ENCODE measurements at places on chromosomes 12 and 14.
A peak's percentile ranks its signal among the peaks of the same experiment; 100 is the strongest.

GRCh38 chr12:64616201-64616600 lies 5.9 kb downstream of the RASSF3 start:
- no peak for DNase-seq
- H3K27ac ChIP-seq, result no peak overlapping the region
- no peaks in the 10 kb centered on the region for H3K36me3 ChIP-seq
- no peaks in the 10 kb centered on the region for H3K27me3 ChIP-seq
- H3K4me3 ChIP-seq, result no peak overlapping the region

- no peaks in the 10 kb centered on the region for H3K27me3 ChIP-seq
- no peak overlapping the region for H3K27ac ChIP-seq
- no peaks in the 10 kb centered on the region for H3K4me1 ChIP-seq
- H3K4me3 ChIP-seq, result no peak overlapping the region
- no peak for DNase-seq
These were observed 32.0 kb downstream of the PSEN1 start for GRCh38 chr14:73168274-73168673.

- no peaks in the 10 kb centered on the region for H3K27me3 ChIP-seq
- H3K4me1 ChIP-seq, result no peaks in the 10 kb centered on the region
- DNase-seq, result no peak
- no peak overlapping the region for H3K4me3 ChIP-seq
These were observed 60.4 kb downstream of the FOS start for GRCh38 chr14:75339059-75339458.

DNA sequence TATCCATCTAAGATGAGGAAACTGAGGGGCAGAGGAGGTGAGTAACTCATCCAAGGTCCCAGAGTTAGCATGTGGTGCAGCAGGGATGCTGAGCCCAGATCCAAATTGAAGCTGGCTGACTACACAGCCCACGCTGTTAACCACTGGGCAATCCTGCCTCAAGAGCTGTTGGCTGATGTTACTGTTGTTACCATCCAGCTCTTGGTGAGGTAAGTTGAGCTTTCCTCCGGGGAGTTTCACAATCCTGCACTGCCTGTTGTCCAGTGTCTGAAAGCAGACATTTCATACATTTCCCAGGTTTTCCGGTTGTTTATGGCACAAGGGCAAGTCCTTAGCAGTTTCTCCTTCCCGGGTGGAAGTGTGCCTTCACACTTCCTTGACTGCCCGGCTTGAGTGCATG lies 14.5 kb downstream of the CYP46A1 start:
- DNase-seq, result no peak
- no peak overlapping the region for H3K27ac ChIP-seq
- H3K4me1 ChIP-seq, result no peaks in the 10 kb centered on the region
- no peaks in the 10 kb centered on the region for H3K36me3 ChIP-seq
- no peaks in the 10 kb centered on the region for H3K27me3 ChIP-seq
- no peak overlapping the region for H3K4me3 ChIP-seq

- H3K27ac ChIP-seq, result peak overlapping the region; percentile 87
- no peaks in the 10 kb centered on the region for H3K27me3 ChIP-seq
- no peak overlapping the region for H3K4me3 ChIP-seq
These were observed 57.0 kb upstream of the CERS5 start for GRCh38 chr12:50224026-50224692.

GRCh38 chr14:82447586-82447985 lies 913.9 kb upstream of the SEL1L start:
- no peak for DNase-seq
- no peak overlapping the region for H3K4me3 ChIP-seq
- H3K27ac ChIP-seq, result no peak overlapping the region
- H3K36me3 ChIP-seq, result no peaks in the 10 kb centered on the region
- H3K4me1 ChIP-seq, result no peaks in the 10 kb centered on the region

- no peak for DNase-seq
- H3K27me3 ChIP-seq, result peaks cover 88% of the 10 kb centered on the region
- H3K36me3 ChIP-seq, result no peaks in the 10 kb centered on the region
- no peak overlapping the region for H3K27ac ChIP-seq
These were observed 944 bp downstream of the CCND2 start for GRCh38 chr12:4274396-4275015.

DNA sequence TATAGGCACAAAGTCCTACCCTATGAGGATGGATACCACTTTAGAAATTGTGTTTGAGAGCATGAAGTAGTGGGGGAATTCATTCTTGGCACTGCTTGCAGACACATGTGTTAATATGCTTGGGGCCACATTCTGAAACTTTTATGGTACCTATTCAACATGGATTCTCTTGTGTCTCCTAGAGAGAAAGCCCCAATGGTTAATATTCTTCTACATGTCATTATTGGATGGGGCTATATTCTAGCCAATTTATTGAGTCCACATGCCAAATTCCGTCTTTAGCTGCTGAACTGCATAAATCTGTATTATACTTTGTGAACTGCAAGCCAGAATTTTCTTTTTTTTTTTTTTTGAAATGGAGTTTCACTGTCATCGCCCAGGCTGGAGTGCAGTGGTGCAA lies 140.0 kb downstream of the KICS2 start:
- H3K27ac ChIP-seq, result no peak overlapping the region
- H3K4me1 ChIP-seq, result peaks cover 33% of the 10 kb centered on the region
- H3K36me3 ChIP-seq, result peaks cover 37% of the 10 kb centered on the region
- H3K4me3 ChIP-seq, result no peak overlapping the region

- H3K4me3 ChIP-seq, result no peak overlapping the region
- no peak for DNase-seq
- H3K27ac ChIP-seq, result no peak overlapping the region
- H3K27me3 ChIP-seq, result no peaks in the 10 kb centered on the region
- peaks cover 23% of the 10 kb centered on the region for H3K36me3 ChIP-seq
These were observed 18.4 kb downstream of the AMN start for GRCh38 chr14:102940729-102941362.

DNA sequence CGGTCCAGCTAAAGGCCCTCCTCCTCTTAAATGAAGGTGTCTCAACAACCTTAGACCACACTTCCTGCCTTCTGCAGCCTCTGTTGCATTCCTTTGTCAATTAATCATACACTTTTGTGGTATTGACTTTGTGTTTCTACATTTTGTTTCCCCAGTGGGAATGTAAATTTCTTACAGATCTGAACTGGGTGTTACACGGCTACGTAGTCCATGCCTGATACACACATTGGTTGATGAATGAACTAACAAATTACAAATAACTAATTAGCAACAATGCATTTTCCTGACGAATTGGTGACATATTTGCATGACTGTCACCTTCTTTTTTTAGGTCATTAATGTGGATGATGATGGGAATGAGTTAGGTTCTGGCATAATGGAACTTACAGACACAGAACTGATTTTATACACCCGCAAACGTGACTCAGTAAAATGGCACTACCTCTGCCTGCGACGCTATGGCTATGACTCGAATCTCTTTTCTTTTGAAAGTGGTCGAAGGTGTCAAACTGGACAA lies 15.2 kb upstream of the CCT2 start:
- no peaks in the 10 kb centered on the region for H3K4me1 ChIP-seq
- H3K36me3 ChIP-seq, result peaks cover 16% of the 10 kb centered on the region
- no peak overlapping the region for H3K4me3 ChIP-seq

All from PC-9 (cell line).